Activated naive CD8-positive, alpha-beta T cell treated with anti-CD3 and anti-CD28 coated beads for 36 hours (primary cell): ENCODE measurements at places on chromosomes 12 and 14. TPM values are rescaled to one million over a fixed set of nuclear protein-coding genes. Genes with fewer than 3 reads are reported as not detected.
A peak's percentile ranks its signal among the peaks of the same experiment; 100 is the strongest.

DNA sequence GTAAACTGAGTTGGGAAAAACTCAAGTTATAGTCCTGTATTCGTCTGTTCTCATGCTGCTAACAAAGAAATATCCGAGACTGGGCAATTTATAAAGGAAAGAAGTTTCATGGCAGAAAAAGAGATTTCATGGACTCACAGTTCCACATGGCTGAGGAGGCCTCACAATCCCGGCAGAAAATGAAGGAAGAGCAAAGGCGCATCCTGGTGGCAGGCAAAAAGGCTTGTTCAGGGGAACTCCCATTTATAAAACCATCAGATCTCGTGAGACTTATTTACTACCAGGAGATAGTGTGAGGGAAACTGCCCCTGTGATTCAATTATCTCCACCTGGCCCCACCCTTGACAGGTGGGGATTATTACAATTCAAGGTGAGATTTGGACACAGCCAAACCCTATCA lies 292.6 kb upstream of the SYT1 start:
- no peak for DNase-seq

Gene TPH2
- not detected for total RNA-seq

- DNase-seq: no peak
Measured at GRCh38 chr12:16603916-16604575, 1.9 kb downstream of the LMO3 start.

Gene GPATCH2L
- total RNA-seq: 36.1 TPM

DNA sequence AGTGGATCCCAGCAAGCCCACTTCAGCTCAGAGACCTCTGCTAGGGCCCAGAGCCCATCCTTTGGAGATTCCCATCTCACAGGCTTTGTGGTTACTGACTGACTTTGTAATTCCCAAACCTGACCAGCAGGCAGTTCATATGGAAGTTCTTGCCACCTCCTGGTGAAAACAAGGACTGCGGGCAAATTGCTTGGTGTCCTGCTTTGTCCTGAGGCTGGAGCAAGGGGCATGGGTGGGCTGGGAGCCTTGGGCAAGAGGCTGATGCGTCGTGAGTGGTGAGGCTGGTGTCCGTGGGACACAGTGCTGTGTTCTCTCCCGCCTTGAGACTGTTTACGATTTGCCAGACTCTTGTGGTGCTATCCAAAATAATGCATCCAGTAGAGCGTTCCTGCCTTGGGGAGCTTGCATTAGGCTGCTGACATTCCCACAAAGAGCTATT lies 91.0 kb downstream of the LRRC74A start:
- no peak for DNase-seq

Gene CIDEB
- 6.7 TPM for total RNA-seq

- peak; percentile 50 for DNase-seq
Measured at GRCh38 chr12:10392394-10392930, 2.6 kb upstream of the KLRK1 start.

GRCh38 chr12:56298828-56299227 lies 1.3 kb downstream of the CS start:
- DNase-seq: no peak

Gene KLHL33
- total RNA-seq: 0.68 TPM

DNA sequence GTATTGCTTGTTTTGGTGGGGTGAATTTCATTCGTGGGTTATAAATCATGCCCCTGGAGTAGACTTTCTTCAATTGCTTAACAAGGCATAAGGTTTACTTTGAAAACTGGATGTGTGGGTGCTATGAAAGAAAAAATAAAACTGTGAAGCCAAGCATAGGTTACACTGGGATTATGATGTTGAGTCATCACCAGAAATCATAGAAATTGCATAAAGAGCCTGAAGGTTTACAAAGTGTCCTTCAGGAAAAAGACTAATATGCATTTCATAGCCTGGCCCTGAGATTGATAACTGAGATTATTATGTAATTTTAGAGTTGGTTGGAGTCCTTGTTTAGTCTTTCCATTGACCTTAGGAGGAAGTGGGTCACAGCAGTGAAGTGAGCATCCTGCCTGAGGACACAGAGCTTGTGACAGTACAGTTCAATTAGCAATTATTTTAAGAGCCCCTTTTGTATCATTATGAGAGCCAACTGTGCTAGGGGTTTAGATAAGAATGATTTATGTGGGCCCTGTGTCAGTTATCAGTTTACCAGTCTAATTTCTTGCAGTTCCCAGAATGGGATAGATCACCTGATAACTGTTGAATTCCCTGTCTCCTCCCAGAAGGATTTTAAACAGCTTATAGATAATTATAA lies 13.6 kb downstream of the LRRK2 start:
- no peak for DNase-seq

Gene KRT2
- total RNA-seq: not detected

DNA sequence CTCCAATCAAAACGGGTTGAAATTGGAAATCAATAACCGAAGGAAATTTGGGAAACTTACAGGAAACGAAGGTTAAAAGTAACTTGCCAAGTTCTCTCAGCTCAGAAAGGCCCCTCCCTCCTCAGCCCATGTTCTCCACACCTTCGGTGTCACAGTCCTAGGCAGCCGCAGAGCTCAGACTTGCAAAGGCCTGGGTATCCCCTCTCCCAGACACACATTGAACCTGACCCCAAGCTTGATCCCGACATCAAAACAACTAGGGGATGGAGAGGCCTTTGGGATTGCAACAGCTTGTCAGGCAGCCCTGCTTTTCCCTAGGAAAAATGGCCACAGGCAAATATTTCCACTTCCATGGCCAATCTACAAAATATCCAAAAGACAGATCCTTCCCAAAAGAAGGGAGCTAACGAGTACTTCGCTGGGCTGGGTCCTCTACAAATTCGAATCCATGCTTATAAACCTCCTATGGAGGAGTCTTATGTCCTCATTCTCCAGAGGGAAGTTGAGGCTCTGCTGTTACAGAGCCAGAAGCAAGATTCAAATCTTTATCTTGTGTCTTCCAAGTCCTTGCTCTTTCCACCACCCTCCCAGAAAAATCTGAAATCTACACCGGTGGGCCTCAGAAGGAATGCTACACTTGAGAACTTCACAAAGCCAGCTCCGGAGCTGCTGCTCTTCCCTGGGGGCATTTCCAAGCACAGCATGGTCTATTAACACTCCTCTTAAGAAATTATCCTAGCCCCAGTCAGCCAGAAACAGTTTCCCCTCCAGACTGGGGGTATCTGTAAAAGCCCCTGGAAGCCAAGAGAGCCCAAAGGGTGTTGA lies 35.7 kb upstream of the PNMA1 start:
- DNase-seq: no peak

Gene CLEC9A
- total RNA-seq: not detected

DNA sequence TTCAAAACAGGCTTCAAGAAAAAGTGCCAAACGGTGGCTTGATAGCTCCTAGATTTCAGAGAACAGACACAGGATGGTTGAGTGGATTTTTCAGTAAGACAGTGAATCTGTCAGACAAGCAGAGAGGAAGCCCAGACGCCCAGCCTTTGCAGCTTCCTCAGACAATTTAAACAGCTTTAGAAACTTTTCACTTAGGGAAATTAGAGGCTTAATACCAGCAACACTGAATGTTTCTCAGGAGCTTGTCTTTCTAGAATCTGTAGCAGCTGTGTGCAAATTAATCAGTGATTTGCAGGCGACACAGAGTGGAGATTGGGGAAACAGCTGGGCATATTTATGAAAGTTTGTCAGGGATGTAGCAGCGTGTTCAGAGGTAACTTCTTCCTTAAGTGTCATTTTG lies 362.1 kb downstream of the GALC start:
- no peak for DNase-seq

DNA sequence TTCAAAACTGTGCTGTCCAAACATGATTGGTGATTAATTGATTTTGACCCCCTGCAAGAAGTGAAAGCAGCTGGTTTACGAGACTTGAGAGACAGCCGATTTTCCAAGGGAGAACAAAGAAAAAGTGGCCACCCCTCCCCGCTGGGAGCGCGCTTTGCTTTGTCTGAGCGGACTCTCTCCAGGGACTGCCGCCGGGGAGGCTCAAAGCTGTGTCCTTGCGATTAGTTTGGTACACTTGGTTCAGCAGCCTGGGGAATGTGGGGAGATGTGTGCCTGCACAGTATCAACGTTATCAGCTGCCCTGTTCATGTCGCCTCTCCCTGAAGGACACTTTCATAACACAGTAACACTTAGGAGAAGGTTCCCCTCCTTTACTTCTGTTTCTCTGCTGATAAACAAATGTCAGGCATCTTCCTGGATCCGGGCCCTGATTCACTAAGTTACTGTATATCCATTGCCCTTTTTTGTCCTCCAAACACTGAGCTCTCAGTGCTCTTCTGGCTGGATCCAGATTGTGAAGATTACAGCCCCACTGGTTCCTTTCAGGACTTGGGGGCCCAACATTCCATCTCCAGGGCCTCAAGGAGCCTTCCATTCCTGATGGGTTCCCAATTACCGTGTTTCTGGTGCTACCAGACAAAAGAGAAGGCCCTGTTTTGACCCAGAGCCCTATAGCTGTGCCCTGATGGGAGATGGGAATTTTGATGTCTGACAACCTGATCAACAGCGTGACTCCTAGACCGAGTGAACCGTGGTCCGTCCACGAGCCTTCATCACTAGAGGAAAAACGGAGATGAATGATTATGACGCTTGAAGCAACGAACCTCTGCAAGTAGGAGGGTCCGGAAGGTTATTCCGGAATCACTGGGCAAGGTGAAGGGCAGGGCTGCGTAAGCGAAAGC lies 31.7 kb upstream of the TUBA1C start:
- DNase-seq: no peak

DNA sequence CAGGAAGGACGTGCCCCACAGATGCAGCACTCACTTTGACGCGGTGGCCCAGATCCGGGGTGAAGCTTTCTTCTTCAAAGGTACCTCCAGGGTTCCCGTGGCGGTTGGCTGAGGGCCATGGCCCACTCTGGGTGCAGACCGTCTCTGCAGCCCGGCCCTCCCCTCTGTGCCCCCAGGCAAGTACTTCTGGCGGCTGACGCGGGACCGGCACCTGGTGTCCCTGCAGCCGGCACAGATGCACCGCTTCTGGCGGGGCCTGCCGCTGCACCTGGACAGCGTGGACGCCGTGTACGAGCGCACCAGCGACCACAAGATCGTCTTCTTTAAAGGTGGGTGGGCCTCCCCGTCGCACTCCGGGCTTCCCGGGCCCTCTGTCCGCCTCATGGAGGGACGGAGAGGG lies 16.9 kb downstream of the MMP17 start:
- no peak for DNase-seq

Gene CAPZA3
- total RNA-seq: not detected

Gene OTOGL
- total RNA-seq: not detected

DNA sequence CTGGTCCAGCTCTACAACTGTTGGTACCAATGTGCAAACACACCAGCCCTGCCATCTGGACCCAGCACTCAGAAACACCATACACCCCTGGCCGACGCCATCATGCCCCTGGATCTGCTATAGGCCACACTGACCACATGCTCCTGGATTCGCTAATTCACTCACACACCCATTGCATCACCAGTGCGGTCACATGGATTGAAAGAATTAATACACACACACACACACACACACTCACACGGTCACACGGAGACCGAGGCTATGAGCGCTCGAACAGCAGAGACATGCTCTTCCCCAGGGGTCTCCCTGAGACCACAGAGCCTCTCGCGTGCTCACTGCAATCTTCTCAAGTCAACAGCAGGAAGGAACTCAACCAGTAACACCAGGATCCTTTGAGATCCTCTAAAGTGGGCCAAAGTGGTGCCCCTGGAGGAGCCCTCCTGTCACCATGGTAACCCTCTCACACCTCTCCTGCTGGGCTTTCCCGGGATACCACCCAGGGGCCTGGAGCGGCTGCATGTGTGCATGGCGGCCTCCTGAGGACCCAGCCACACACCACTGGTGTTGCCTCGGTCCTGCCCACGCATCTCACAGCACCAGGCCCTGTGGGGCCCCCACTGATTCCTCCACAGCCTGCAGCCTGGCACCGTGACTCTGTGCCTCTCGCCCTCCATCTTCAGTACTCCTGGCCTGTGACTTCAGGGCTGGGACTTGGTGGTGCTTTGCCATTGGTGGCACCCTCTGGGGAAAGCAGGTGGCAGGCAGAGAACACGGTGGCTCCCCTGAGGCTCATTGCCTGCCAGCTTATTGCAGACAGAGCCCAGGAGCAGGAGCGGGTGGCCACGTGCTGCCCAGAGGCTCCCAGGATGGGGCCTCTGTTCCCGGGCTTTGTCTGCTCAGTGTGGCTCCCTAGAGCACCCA lies 15.1 kb downstream of the LRTM2 start:
- no peak for DNase-seq

DNA sequence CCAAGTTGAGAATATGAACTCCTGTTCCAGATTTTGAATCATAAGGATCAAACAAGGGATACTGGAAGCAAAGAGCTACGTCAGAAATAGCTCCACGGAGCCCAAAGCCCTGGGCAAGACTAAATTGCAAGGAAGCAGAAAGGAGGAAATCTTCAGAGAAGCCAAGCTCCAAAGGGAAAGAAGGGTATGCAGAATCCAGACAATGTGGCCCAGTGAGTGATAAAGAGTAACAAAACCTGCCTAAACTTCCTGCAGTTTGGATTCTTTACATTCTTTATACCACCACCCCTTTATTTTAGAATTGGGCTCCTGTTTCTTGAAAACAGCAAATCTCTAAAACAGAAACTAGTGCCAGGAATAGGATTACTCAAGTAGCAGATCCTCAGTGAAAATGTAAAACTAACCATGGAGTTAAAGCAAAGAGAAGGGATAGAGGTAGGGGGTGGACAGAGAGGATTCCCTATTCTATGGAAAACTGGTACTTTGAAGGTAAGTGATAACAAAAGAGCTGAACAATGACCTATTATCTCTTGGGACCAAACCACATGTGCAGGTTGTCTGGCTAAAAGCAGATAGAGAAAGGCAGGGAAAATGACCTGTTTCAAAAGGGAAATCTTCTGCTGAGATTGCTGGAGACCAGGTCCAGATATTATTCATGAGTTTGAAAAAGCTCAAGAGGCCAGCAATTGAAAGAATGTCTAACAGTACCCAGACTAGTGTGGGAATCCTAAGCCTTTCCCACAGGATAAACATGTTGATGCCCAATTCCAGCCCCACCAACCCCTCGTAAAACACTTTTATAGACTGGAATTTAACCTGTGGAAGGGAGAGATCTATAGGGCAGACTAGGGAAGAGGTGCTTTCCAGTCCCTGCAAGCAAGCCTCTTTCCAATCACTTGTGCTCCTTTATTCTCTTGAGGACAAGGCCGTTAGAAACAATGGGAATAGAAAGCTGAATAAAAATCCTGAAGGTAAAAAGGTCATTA lies 24.5 kb downstream of the MBIP start:
- DNase-seq: no peak

Gene NTF3
- not detected for total RNA-seq

Gene KRT86
- total RNA-seq: not detected

Gene PPFIBP1
- total RNA-seq: 22.5 TPM

GRCh38 chr12:16384732-16385131 lies 37.3 kb downstream of the MGST1 start:
- no peak for DNase-seq

DNA sequence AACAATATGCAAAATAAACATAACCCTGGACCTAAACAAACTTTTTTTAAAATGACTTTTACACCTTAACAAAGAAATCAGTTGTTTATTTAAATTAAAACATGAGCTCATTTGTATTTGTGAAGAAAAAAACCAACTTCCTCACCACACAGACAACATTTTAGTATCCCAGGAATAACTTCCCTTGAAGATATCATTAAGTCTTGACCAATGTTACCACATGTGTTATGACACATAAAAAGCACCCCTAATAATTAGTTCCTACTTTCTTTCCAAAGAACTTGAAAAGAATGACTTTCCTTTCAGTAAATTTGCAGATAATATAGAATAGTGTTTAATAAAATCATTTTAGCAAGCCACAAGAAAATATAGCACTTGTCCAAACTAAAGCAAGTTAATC lies 42.4 kb downstream of the DUSP16 start:
- no peak for DNase-seq

Gene CLBA1
- 1.9 TPM for total RNA-seq

- DNase-seq: no peak
Measured at GRCh38 chr14:102210421-102211042, 70.8 kb downstream of the WDR20 start.
